ENCODE measurements at places on chromosomes 7 and 10. TPM values are rescaled to one million over a fixed set of nuclear protein-coding genes. Genes with fewer than 3 reads are reported as not detected.

- no peaks in the 10 kb centered on the region for H3K36me3 ChIP-seq
- no peak for DNase-seq
- H3K27me3 ChIP-seq: no peaks in the 10 kb centered on the region
- H3K4me3 ChIP-seq: no peak overlapping the region
- peaks cover 52% of the 10 kb centered on the region for H3K4me1 ChIP-seq
Measured at GRCh38 chr7:121088870-121089269, 100.4 kb downstream of the CPED1 start.

- H3K4me1 ChIP-seq: no peaks in the 10 kb centered on the region
- H3K27me3 ChIP-seq: no peaks in the 10 kb centered on the region
- no peak for DNase-seq
- H3K36me3 ChIP-seq: no peaks in the 10 kb centered on the region
- H3K27ac ChIP-seq: no peak overlapping the region
Measured at GRCh38 chr7:91838439-91838838, 42.1 kb downstream of the MTERF1 start.

GRCh38 chr7:1288996-1289551 is 56.4 kb downstream of the UNCX start:
- H3K36me3 ChIP-seq: no peaks in the 10 kb centered on the region
- no peak for DNase-seq
- H3K27ac ChIP-seq: no peak overlapping the region
- peaks cover 45% of the 10 kb centered on the region for H3K27me3 ChIP-seq
- H3K4me3 ChIP-seq: no peak overlapping the region

- H3K27ac ChIP-seq: no peak within 1 kb of the TSS
- no peaks in the 10 kb centered on the region for H3K4me1 ChIP-seq
- peaks cover 33% of the 10 kb centered on the region for H3K27me3 ChIP-seq
Measured at GRCh38 chr7:100641463-100641859, at the start of gene TFR2. TFR2 (minus strand) TSS chr7:100641552; CDS start chr7:100641509, 43 bp downstream.

DNA sequence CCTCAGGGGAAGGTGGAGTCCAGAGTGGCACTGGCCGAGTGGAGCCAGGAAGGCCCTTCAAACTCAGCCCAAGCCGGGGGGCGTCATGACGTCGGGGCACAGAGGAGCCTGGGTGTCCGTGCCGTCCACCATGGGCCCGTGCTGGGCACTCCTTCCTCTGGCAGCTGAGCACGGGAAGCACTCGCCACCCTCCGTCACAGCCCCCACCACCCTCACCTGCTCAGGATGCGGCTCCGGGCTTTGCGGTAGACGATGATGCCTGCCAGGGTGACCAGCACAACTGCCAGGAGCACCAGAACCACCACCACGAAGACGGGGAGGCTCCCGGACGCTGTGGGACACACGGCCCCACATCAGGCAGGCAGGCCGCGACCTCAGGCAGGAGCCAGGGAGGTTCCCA is 8.1 kb downstream of the ADAM8 start:
- H3K27ac ChIP-seq: no peak overlapping the region
- H3K27me3 ChIP-seq: no peaks in the 10 kb centered on the region
- H3K4me1 ChIP-seq: no peaks in the 10 kb centered on the region
- H3K4me3 ChIP-seq: no peak overlapping the region

Gene PNLIPRP1
- total RNA-seq: not detected

Gene GALNT11
- 49.1 TPM for total RNA-seq

Gene ITPRID1
- not detected for total RNA-seq

Gene RARRES2
- 14.3 TPM for total RNA-seq

Gene SORCS3
- not detected for total RNA-seq

Gene LIPK
- not detected for total RNA-seq

Data from gastrocnemius medialis (tissue), 4 donors.